ENCODE measurements at places on chromosomes 5 and 9.
A peak's percentile ranks its signal among the peaks of the same experiment; 100 is the strongest.

- no peak for DNase-seq
Observed at GRCh38 chr9:75644649-75645048, 245.8 kb upstream of the PCSK5 start.

GRCh38 chr5:77064040-77064439 lies 23.0 kb downstream of the ZBED3 start:
- no peak for DNase-seq

DNA sequence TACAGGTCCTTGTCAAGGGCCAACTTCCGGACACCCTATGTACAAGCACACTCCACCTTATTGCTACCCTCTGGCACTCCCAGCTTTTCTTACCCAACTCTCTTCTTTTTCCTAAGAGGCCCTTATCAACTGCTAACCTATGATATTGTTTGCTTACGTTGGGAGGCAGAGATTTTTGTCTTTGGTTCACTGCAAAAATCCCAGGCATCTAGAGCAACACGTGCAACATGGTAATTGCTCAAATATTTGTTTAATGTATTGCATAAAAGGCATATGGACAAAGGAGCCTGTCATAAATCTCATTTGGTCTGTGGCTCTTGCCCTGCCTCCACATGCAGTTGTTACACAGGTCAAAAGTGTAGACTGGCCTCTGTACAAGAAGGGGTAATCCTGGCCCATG lies 35.8 kb upstream of the ATP10B start:
- no peak for DNase-seq

GRCh38 chr5:82628364-82628910 lies 350.3 kb upstream of the RPS23 start:
- DNase-seq = no peak

GRCh38 chr9:110351009-110351467 lies 13.4 kb upstream of the TXNDC8 start:
- no peak for DNase-seq

DNA sequence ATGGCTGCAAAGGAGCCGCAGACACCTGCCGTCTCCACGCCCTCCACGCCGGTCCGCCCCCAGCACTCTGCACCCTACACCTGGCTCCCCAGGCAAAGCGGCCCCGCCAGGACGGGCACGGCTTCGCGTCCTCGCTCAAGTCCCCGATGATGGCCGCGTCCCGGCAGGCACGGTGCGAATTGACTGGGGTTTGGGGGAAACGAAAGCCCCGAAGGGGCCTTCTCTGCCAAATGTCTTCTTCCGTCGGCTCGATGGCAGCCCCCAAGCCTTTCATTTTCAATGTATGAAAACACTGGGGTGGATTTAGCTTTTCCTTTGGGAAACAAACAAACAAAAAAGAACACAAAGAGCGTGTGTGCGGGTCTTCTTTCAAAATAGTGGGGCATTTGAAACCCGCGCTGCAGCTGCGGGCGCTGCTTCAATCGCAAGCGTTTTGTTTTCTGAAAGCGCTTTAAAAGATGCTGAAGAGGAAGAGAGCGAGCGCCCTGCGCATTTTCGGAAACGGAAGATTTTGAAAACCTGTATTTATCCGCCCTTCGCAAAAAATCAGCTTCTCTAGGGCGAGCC lies 160.0 kb downstream of the RMI1 start:
- DNase-seq = no peak

DNA sequence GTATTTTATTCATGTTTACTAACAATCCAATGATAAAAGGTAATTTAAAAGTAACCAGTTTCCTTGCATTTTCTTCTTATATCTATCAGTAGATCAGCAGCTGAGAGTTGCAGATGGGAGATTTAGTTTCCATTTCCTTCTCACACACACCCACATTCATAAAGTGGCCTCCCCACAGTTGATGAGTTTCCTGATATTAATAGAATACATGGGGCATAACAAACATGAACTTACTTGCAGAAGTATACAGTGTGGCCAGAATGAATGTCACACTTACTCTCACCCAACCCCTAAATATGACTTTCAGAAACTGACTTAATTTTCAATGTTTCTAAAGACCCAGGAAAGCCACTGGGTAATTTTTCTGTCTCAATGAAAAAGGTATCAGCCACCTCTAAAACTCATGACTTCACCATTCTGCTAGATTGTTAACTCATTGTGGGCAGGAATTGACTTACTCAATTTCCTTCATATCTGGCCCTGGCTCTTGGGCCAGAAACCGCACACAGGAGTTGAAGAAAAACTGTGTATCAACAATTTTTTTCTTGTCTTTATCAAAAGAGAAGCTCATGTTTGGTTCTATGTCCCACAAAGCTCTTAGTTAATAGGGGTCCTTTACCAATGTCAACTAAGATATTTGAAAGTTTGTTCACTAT lies 63.5 kb upstream of the OSMR start:
- no peak for DNase-seq

DNA sequence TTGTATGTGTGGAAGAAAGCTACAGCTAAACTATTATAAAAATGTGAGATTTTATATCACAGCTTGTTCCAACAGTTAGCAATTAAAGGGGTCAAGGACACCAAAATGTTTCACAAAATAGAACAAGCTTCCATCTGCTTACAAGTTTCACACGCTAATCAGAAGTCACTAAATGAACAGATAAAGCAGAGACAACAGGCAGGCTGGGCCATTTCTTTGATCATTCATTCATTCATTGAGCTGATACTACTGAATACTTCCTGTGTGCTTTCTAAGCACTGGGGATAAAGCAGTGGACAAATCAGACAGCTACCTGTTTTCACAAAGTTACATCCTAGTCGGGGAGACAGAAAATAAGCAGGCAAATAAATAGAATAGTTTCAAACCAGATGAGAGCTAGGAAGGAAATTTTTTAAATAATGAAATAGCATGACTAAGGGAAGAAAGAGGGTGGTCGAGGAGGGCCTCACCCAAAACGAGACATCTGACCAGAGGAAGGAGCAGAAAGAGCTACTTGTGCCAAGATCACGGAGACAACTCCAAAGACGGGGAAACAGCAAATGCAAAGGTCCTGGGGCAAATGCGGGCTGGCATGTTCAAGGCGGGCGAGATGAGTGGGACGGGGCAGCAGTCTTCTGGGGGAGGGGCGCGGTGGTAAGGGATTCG lies 1.2 kb downstream of the MAPK9 start:
- DNase-seq = no peak

DNA sequence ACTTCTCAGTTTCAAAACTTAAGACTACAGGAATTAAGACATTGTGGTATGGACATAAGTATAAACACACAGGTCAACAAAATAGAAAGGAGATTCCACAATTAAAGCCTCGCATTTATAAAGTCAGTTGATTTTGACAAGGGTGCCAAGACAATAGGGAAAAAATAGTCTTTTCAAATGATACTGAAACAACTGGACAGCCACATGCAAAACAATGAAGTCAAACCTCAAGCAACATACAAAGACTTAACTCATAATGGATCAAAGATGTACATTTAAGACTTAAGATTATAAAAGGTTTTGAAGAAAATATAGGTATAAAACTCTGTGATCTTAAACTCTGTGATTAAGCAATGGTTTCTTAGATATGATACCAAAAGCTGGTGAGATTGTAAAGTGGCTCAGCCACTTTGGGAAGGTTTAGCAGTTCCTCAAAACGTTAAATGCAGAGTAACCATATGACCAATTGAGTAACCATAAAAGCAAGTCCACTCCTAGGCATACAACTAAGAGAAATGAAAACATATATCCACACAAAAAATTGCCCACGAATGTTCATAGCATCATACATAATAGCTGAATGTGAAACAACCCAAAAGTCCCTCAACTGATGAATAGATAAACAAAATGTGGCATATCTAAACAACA lies 22.0 kb downstream of the HINT1 start:
- DNase-seq = no peak

DNA sequence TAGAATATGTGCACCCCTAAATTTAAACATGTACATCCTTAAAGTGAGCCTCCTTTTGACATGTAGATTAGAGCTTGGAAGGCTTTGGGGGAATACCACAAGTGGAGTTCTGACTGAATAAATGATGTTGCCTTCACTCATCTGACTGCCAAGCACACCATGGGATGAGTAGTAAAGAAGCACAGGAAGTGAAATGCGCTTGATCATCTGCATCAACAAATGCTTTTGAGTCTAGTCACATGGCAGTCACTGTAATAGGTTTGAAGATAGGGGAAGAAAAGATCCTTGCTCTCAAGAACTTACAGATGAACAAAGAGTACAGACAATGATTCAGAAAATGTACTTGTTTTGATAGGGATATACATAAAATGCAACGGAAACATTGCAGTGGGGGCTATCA lies 62.0 kb upstream of the STARD4 start:
- DNase-seq = no peak

- no peak for DNase-seq
Observed at GRCh38 chr9:72577212-72577753, 55.9 kb downstream of the TMC1 start.

GRCh38 chr5:37208883-37209797 lies 40.0 kb downstream of the CPLANE1 start:
- peak; percentile 4 for DNase-seq

GRCh38 chr5:24831989-24832388 lies 187.2 kb upstream of the CDH10 start:
- no peak for DNase-seq

DNA sequence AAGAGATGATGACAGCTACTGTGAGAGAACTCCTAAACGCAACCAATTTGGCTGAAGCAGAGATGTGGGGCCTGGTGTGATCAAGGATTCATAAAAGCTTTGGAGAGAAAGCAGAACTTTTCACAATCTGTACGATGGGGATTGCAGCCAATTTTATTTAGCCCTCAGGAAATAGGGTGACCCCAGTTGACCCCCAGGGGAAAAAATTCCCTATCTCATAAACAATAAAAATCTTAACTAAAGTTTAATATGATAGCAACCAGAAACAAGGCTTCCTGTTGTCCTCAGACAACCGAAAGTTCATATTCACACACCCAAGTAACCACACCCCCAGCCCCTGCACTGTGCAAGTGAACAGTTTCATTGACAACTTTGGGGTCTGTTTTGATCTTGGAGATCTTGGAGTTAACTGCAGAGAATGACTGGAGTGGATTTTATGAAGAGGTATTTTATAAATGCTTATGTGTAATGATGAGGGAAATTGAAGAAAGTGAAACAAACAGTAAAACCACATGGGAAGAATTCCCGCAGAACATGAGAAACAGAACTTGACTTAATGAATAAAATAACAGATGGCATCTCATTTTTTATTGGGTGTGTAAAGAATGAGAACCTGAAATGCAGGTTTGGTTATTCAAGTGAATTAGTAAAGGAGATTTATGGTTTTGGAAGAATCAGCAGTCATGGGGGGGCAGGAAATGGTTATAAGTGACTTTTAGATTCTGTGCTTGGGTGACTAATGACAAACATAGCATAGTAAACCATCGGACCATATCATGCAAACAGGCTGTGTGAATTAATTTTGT lies 94.5 kb downstream of the PDE4D start:
- no peak for DNase-seq

- DNase-seq = no peak
Observed at GRCh38 chr5:74643111-74643562, 2.6 kb upstream of the ENC1 start.

DNA sequence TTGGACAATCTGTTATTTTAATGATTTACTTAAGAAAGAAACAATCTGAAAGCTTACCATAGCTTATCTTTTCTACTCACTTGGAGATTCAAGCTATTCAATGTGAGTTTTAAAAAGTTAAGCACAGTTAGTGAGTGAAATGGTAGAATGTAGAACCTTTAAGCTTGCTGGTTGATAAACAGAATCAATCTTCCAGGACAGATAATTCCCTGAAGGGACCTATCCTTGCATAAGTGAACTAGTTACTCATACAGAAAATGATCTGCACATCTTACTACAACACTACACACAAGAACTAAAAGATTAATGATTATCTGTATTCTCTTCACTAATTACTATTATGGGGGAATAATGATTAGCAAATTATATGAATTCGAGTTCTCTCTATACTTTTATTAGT lies 165.6 kb downstream of the PALM2AKAP2 start:
- no peak for DNase-seq

GRCh38 chr5:75948438-75948837 lies 134.7 kb upstream of the SV2C start:
- DNase-seq = no peak

DNA sequence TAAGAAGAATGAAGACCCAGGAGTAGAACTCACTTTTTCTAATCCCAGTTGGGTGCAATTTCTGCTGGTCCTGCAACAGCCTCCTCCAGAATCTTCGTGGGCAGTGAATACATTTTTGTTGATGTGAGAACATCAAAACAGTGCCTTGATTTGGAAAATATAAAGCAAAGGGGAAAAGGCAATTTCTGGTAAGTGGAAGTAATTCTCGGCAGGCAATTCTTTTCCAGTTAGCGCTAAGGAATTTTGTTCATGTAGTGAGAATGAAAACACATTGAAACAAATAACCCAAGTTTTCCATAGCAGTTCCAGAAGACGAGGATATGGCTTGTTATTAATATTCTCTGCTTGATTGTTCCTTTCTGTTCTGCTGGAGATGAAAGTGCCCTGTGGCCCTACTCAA lies 178.7 kb downstream of the SPATA31D1 start:
- no peak for DNase-seq

GRCh38 chr9:84111726-84112125 lies 131.1 kb downstream of the RMI1 start:
- DNase-seq = no peak

- no peak for DNase-seq
Observed at GRCh38 chr5:167961731-167962130, 329.7 kb upstream of the WWC1 start.

GRCh38 chr9:132742821-132743311 lies 72.6 kb downstream of the GTF3C4 start:
- no peak for DNase-seq

GRCh38 chr9:89319015-89319905 lies 960 bp downstream of the SECISBP2 start:
- peak; percentile 10 for DNase-seq

- no peak for DNase-seq
Observed at GRCh38 chr9:134551644-134552348, 89.8 kb upstream of the COL5A1 start.

GRCh38 chr9:98191671-98192502 lies 550 bp downstream of the CORO2A start:
- no peak for DNase-seq

- no peak for DNase-seq
Observed at GRCh38 chr5:135236908-135237747, 161.9 kb downstream of the MACROH2A1 start.

DNA sequence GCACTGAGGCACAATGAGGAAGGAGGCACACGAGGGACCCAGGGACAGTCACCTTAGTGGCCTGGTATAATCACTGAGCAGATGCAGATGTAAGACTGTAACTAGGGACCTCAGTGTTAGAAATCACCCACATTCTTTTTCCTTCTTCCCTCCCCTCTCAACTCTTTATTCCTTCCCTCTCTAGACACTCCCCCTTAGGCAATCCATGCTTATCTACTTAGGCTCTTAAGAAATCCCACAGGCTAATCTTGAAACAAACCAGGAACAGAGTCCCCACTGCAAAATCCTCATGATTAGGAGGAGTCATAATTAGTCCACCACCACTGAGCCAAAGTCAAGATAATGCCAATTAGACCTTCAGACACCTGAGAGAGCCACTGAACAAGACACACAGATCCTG lies 84.7 kb downstream of the ELAVL2 start:
- no peak for DNase-seq

DNA sequence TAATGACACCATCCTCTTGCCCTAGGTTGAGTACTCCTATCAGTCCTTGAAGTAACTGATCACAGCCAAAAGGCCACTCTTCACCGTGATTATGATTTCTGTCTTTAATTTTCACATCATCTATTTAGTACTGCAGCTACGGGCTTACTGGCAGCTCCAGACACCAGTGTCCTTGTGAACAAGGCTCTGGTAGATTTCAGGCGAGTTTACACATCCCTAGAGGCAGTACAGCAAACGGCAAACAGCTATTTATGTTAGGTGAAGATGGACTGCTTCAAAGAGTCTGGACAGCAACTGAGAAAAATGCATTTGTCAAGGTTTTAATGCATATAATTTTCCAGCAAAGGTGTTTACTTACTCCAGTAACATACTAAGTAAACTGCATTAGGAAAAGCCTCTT lies 396.9 kb downstream of the KDM4C start:
- DNase-seq = no peak
